Stimulated activated CD4-positive, alpha-beta T cell treated with anti-CD3 and anti-CD28 coated beads, Interleukin-1b, Interleukin-23, amount 100 ng/mL, for 1 hour (primary cell): ENCODE measurements at places on chromosomes 3 and 15.

GRCh38 chr3:84836961-84837360 lies 121.8 kb upstream of the CADM2 start:
- DNase-seq = no peak

DNA sequence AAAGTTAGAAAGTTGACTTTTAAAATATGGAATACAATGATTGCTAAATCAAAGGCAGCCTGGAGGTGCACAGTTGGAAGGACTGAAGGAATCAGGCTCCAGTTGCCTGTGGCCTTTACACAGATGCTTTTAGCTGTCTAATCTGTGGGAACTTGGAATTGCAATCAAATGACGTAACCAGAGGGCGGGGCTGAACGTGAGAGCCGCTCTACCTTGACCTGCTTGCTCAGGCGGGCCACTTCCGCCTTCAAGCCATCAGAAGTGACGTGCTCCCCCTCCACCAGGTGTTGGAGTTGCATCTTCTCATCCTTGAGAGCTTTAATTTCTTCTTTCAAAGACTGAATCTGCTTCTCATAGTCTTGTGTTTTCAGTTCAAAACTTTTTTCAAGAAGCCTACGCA lies 37.7 kb upstream of the GNB5 start:
- no peak for DNase-seq

DNA sequence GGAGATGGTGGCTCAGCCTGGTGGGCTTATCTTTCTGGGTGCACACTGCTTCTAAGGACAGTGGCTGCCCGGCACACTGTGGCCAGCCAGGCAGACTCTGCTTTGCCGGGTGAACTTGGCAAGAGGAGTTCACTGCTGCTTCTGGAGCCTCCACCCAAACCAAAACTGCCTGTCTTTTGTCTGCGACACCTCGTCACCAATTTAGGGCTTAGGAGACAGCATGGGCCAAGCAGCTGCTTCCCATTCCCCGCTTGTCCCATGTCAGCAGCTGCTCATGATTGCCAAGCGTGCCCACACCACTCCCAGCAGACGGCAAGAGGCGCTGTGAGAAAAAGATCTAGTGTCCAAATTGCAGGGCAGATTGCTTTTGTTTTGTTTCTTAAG lies 57.3 kb downstream of the LSM3 start:
- no peak for DNase-seq

- no peak for DNase-seq
These were observed 1.4 kb upstream of the IL17RC start for GRCh38 chr3:9915254-9916141.

- no peak for DNase-seq
These were observed 4.9 kb downstream of the RFTN1 start for GRCh38 chr3:16508591-16508995.

DNA sequence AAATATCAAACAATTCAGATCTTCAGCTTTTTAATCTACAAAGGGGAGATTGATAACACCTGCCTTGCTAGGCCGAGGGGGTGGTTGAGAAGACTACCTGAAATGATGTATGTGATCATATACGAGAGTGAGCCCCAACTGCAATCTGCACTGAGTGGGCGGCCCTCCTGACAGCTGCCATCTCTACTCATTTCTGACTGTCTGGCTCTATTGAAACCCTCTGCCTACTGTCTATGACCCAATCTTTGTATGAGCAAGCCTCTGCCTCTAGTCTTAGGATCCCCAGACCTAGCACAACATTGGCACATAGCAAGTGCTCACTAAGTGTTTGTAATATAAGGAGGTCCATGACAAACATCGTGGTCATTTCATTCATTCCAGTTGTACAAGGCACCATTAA lies 144.4 kb upstream of the NR2F2 start:
- no peak for DNase-seq

DNA sequence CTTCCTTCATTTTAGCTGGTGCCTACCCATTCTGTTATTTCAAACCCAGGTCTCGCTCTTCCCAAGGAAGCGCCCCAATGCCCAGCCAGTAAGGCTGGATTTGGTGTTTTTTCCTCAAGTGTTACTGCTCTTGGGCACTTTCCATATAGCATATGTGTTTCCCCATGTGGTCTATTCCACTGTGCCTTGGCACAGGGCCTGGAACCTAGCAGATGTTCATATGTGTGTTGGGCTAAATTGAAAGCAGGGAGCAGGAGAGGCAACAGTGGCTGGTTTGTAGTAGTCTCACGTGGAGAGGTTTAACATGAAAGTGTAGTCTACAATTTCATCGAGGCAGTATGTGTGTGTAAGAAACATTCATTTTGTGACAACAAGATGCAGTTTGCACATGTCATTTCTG lies 48.2 kb upstream of the TEX264 start:
- no peak for DNase-seq

DNA sequence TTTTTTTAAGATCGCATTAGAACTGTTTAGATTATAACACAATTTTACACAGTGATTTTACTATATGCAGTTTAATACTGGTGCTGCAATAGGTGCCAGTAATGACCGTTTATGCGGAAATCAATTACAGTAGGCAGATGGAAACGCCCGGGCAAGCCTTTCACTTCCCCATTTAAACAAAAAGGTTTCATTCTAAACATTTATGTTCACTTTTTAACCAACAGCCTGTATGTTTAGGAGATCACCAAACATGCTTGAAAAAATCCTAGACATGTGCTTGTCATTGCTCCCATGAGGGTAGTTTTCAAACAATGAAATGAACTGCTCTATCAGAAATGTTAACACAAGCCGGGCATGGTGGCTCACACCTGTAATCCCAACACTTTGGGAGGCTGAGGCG lies 2.7 kb downstream of the BNIP2 start:
- no peak for DNase-seq

DNA sequence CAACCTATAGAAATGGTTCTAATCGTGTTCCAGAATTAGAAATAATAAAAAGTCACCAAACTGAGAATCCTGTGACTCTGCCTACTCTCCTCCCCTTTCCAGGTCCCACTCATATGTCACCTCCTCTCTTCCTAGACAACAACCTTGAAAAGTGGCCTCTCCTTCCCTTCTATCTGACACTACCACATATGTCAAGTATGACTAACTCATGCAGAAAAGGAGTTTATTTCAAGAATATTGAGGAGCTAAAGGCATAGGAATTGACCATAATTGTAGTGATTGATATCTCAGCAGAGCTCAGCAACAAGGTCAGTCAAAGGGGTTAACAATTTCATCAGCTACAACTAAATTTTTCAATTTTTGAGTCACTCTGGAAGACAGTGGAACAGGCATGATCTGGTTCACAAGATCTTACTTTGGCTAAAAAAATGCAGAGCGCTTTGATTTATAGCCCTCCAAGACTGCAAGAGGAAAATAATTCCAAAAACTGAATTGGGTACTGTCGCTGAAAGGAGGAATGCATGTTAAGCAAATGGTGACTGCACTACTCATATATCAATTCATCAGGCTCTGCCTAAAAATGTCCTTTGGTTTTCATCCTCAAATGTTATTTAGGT lies 160.6 kb upstream of the ARHGEF26 start:
- no peak for DNase-seq

- DNase-seq = peak; percentile 65
These were observed 4.2 kb downstream of the ACOX2 start for GRCh38 chr3:58532794-58533220.

DNA sequence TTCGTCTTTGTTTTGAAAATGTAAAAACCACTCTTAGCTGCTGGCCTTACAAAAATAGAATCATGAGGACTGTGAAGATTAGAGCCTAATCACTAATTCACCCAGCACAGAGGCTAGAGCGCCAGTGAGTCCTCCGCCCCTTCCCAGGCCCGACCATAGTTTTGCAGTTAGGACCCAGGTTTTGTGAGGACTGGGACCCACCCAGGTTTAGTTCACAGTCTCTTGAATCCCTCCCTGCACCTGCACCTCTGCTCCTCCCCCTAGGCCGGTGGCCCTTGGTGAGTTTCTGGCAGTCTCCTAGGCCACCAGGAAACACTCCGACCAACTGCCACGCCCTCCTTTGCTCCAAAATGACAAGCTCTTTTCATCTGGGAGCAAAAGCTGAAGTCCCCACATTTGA lies 136.0 kb upstream of the CCDC54 start:
- no peak for DNase-seq

- DNase-seq = no peak
These were observed 23.9 kb downstream of the FAM174B start for GRCh38 chr15:92631721-92632120.

- no peak for DNase-seq
These were observed 195.7 kb upstream of the PDZRN3 start for GRCh38 chr3:73820431-73820830.

- no peak for DNase-seq
These were observed 81.4 kb upstream of the CFAP20DC start for GRCh38 chr3:59131016-59131766.

- DNase-seq = no peak
These were observed 9.7 kb downstream of the CCDC12 start for GRCh38 chr3:46966811-46967210.

DNA sequence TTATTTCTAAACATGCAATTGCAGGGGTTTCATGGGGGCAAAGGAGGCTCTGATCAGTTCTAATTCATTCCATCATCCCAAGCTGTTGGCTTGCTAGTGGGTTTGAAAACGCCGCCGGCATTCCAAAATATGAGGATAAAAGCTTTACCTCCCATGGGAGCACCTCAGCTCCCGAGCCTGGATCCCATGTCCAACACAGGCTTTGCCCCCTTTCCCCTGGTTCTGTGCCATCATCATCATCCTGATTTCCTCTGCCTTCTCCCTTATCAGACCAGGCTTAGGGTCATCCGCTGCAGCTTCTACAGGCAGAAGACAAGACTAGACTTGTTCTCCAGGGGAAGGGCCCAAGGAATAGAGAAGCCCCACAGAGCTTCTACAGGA lies 25.4 kb downstream of the SH3BP5 start:
- no peak for DNase-seq

GRCh38 chr3:9862391-9863057 lies 17.5 kb downstream of the CIDEC start:
- no peak for DNase-seq

DNA sequence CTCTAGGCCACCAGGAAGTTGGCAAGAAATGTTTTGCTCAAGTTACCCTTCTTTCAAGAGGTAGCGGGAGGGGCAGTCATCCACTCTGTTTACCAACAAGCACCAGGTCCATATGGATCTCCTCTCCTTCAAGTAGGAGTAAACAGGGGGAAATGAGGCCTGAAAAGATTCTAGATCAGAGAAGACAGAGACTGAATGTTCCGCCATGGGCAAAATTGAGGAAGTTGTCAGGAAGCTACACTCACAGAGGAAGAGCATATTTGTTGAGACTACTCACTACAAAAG lies 81.6 kb downstream of the KLF15 start:
- DNase-seq = no peak

DNA sequence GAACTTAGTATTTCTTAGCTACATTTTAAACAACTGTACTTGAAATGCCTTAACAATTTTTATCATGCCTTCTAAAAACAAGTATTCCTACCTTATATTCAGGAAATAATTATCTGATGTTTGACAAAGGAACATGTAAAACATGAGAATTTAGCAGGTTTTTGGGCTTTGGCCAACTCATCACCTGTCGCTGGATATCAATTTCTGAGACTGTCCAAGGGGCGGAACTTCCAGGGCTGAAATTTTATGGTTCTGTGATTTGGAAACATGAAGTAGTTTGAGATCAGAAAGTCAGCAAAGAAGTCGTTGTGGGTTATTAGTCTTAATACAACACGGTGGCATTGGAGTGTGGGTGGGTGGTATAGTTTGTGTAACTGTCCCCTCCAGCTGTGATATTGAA lies 282.2 kb upstream of the LRRN1 start:
- DNase-seq = no peak

- no peak for DNase-seq
These were observed 62.7 kb upstream of the BLM start for GRCh38 chr15:90654233-90655136.

DNA sequence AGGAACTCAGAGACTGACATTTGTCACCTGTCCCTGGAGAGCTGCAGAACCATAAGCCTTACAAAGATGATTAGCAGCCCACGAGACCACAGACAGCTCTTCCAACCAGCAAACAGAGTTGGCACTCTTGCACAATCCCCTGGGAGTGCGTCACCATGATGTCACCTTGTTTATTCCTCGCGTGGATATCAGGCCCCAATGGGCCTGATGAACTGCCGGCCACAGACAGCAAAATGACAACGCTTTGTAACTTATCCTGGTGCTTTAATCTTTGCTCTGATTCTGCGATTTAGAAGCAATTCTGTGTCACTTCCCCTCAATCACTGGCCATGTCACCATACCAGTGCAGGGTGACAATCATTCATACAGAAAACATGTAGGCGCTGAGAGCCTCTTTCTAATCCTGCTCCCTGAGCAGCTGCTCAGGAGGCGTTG lies 89.2 kb downstream of the TAMM41 start:
- no peak for DNase-seq

GRCh38 chr3:143972505-143973258 lies 1.1 kb downstream of the DIPK2A start:
- DNase-seq = peak; percentile 16

GRCh38 chr15:75090388-75090734 lies 67.0 kb downstream of the PPCDC start:
- no peak for DNase-seq

GRCh38 chr3:71893122-71893521 lies 108.2 kb upstream of the PROK2 start:
- DNase-seq = no peak

- no peak for DNase-seq
These were observed 52.0 kb upstream of the CTSH start for GRCh38 chr15:78996894-78997275.

GRCh38 chr3:36906504-36907149 lies 38.2 kb downstream of the TRANK1 start:
- no peak for DNase-seq

GRCh38 chr15:74613953-74614743 lies 1.5 kb upstream of the CLK3 start:
- DNase-seq = no peak

DNA sequence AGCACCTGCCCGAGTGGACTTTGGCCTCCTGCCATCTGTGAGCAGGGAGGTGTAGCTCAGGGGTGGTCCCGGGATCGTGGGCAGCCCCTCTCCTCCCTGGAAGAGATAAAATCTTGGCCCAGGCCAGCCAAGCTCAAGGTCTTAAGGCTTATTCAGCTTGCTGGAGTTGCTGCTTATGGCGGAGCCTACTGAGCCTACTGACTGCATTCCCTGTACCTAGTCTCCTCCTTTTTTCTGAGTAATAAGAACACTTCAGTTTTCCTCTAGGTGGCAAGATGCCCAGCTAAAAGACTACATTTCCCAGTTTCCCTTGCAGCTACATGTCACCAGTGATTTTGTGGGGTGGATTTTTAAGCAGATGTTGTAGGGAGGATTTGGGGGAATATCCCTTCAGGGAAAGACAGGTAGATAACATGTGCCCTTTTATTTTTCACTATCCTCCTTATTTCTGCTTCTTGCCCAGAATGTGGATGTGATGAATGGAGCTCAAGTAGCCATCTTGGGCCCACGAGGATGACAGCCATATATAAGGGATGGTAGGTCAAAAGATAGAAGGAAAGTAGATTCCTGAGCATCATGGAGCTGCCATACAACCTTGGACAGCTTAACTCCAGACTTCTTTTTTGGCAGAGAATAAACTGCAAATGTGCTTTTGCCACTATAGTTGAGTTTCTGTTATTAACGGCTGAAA lies 41.4 kb upstream of the INSYN1 start:
- no peak for DNase-seq

- DNase-seq = no peak
These were observed 96.0 kb downstream of the SUCLG2 start for GRCh38 chr3:67558426-67558825.
